Stimulated activated CD4-positive, alpha-beta T cell treated with anti-CD3 and anti-CD28 coated beads, Interleukin-15, amount 100 ng/mL, for 24 hours (primary cell): ENCODE measurements at places on chromosomes 3 and 15.

GRCh38 chr3:157514371-157514895 is 11.2 kb upstream of the VEPH1 start:
- DNase-seq = no peak

DNA sequence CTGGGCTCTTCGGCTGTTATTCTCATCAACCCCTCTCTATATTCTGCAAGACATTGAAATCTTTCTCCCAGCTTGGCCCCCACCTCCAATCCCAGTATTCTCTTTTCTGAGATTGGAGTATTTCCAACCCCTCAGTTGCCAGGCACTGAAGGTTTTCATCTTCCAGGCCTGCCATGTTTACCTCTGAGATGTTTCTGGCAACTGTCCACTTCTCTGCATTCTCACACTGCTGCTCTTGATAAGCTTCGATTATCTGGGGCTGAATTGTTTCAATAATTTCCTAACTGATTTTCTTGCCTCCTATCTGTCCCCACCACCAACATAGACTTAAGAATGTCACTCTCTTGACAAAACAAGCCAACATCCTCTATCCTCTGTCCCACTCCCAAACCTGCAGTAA is 1.4 kb upstream of the GPR156 start:
- no peak for DNase-seq

- DNase-seq = no peak
Measured at GRCh38 chr3:160885791-160886286, 129.8 kb downstream of the PPM1L start.

GRCh38 chr3:102941786-102942185 is 507.0 kb downstream of the ZPLD1 start:
- DNase-seq = no peak

GRCh38 chr3:175521406-175521805 is 662.3 kb downstream of the NAALADL2 start:
- no peak for DNase-seq

DNA sequence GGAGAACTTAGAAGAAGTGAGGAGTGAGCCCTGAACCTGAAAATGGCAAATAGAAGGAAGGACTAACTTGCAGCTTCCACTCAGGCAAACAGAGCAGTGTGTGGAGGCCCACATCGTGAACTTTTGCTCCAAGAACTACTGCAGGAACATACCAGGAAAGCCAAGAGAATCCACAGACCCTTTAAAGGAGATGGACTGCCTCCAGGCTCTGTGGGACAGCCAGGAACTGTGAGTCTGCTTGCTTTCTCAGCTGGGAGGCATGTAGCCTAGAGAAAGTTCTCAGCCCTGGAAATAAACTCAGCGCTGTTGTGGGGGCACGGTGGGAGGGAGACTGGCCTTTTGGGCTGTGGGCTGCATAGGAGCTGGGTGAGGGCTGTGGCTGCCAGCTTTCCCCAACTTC is 93.0 kb downstream of the SNRK start:
- DNase-seq = no peak

DNA sequence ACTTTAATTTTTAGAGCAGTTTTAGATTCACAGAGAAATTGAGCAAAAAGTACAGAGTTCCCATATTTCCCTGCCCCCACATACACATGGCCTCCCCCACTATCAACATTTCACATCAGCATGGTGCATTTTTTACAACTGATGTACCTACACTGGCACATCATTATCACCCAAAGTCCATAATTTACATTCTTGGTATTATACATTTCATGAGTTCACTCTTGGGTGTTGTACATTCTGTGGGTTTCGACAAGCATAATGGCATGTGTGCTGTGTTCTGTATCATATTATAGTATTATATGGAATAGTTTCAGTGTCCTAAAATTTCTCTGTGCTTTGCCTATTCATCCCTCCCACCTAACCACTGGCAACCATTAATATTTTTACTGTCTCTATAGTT is 419.8 kb upstream of the THBS1 start:
- DNase-seq = no peak
